Amniotic epithelial cell (primary cell): ENCODE measurements at places on chromosomes 1 and 21.
A peak's percentile ranks its signal among the peaks of the same experiment; 100 is the strongest.

GRCh38 chr1:5311634-5312292 is 657.4 kb downstream of the AJAP1 start:
- DNase-seq: no peak

GRCh38 chr1:186763107-186763506 is 65.6 kb upstream of the PLA2G4A start:
- peak; percentile 53 for DNase-seq

GRCh38 chr1:183195142-183195574 is 9.1 kb downstream of the LAMC2 start:
- DNase-seq: peak; percentile 23

GRCh38 chr1:99986656-99987225 is 16.9 kb downstream of the SLC35A3 start:
- DNase-seq: no peak

- no peak for DNase-seq
These were observed 138.9 kb downstream of the IGSF21 start for GRCh38 chr1:18246543-18246942.

DNA sequence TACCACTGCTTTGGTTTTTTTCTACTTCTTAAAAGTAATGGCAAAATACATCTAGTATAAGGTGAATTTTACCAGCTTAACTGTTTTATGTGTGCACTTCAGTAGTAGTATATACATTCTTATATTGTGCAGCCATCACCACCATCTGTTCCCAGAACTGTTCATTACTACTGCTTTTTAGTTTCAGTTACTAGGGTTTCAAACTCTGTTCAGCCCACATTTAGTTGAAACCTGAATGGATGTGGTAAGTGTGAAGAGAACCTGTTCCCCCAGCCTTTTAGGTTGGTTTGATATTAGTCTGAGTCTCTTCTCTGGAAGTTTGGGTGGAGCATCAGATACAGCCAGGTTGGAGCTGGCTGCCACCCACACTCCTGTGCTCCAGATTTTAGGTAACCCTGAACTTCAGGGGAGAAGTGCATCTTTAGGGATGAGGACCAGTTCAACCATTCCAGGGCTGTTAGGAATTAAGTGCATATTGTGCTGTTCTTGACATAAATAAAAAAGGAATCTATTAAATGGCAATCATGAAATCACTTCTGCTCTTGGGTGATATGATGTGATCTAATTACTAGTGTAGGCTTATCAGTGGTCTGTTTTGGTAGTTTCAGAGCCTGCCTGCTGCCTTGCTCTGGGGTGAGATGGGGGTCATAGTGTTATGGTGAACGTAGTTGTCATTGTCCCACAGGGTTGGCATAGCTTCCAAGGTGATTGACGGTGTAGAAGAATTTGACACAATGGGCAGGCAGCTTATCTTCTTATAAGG is 32.1 kb downstream of the URB2 start:
- DNase-seq: no peak

DNA sequence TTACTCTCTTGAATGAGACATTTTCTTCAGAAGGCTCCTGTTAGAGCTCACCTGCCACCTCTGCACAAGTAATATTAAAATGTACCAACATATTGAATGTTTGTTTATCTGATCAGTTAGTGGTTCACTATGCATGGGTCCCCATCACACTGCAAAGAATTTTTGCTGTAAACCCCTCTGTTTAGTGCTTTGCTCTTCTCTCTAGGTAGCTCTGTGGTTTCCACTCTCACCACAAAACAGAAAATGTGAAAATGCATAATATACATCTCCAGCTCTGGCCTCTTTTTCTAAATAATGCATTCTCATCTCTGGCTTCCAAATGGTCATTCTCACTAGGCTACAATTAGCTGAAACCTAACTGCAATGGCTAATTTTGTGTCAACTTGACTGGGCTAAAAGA is 176.7 kb downstream of the TRIM33 start:
- no peak for DNase-seq

DNA sequence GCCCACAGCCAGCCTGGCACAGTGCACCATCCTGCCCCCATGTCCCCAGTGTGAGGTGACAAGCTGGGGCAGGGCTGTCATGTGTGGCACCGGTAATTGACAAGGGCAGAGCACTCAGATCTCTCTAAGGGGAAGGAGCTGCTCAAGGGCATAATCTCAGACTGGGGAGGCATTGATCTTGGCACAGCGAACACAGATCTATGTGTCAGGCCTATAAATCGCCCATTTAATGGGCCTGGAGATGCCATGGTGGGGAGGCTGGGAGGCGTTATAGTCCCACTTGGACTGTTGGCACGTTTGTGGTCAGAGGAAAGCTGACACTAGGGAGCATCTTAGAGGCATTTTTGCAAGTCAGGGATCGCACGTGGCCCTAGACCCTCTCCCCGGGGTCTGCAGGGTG is 594.1 kb downstream of the PTPRU start:
- DNase-seq: no peak

- no peak for DNase-seq
These were observed 78.3 kb downstream of the PGM1 start for GRCh38 chr1:63671514-63671913.

GRCh38 chr1:7265771-7266371 is 480.6 kb downstream of the CAMTA1 start:
- DNase-seq: peak; percentile 52

DNA sequence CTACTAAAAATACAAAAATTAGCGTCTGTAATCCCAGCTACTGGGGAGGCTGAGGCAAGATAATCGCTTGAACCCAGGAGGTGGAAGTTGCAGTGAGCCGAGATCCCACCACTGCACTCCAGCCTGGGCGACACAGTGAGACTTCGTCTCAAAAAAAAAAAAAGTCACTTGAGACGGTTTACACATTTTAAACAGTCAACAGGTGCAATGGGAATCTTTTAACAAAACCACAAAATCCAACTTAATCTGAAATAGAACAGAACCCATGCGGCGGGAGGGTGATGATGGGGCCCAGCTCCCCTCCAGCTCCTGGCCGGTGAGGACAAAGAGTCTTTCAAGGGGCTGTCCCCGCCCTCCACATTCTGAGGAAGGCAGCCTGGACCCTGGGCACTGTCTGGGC is 48.3 kb downstream of the TP73 start:
- DNase-seq: no peak
